ENCODE measurements at places on chromosomes 1 and 21.

GRCh38 chr1:35555212-35555584 lies 2.0 kb downstream of the KIAA0319L start:
- no peak for DNase-seq

GRCh38 chr1:12617511-12617900 lies 504 bp downstream of the DHRS3 start:
- no peak for DNase-seq

DNA sequence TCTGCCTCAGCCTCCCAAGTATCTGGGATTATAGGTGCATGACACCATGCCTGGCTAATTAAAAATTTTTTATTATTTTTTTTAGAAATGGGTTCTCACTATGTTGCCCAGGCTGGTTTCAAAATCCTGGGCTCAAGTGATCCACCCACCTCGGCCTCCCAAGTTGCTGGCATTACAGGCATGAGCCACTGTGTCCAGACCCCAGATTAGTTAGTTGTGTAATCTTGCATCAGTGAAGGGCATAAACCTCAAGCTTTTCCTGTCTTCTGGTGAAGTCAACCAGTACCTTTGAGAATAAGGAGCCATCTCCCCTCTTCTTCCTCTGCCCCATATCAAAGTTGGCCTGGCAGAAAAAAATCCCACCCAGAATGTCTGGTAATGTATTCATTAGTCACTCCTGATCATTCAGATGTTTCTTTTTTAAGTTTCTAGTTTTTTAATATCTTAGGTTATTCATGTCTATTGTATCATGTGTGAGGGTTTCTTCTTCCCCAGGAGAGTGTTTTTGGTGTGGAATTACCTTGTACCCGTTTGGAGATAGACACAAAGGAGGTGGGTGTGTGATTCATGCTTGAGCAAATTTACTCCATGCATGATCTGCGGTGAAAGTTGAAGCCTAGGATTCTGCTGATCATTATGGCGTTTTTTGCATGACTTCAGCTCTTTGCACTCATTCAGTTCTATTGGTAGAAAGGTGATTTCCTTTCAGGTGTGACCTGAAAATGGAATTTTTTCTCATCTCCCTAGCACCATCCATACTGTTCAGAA lies 144.0 kb downstream of the FMN2 start:
- no peak for DNase-seq

DNA sequence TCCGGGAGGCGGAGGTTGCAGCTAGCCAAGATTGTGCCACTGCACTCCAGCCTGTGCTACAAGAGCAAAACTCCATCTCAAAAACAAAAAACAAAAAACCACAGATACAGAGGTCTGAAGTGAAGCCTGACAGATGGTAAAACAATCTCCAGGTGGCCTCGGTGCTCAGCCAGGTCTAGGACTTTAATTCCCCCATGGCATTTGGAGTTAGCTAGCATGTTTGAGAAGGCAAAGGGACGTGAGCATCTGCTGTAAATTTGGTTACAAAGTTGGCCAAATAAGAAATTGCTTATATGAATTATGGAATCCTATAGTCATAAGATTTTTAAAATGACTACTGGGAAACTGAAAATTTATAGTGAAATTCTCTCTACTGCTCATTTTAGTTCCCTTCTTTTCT lies 98.3 kb upstream of the FMN2 start:
- DNase-seq: no peak

DNA sequence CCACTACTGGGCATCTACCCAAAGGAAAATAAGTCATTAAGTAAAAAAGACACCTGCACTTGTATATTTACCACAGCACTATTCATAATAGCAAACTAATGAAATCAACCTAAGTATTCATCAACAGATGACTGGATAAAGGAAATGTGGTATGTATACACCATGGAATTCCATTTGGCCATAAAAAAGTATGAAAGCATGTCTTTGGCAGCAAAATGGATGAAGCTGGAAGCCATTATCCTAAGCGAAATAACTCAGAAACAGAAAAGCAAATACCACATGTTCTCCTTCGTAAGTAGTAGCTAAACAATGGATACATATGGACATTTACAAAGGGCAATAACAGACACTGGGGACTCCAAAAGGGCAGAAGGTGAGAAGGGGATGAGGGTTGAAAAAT lies 485.7 kb upstream of the BRINP3 start:
- no peak for DNase-seq

DNA sequence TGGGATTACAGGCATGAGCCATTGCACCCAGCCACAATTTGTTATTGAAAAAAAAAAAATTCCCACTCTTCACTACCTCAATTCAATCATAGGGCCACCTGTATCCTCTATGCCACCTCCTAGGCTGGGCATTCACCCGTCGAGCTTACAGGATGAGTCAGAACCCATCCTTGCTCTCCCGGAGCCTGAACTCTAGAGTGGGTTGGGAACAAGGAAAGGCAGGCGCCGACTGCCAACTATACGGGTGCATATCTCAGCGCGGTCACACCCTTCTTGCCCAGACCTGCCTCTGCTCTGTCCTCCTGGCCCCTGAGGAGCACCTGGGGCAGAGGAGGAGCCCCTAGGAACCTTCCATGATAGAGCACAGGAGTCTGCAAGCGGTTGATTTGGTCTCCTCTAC lies 21.4 kb upstream of the LBR start:
- DNase-seq: no peak

DNA sequence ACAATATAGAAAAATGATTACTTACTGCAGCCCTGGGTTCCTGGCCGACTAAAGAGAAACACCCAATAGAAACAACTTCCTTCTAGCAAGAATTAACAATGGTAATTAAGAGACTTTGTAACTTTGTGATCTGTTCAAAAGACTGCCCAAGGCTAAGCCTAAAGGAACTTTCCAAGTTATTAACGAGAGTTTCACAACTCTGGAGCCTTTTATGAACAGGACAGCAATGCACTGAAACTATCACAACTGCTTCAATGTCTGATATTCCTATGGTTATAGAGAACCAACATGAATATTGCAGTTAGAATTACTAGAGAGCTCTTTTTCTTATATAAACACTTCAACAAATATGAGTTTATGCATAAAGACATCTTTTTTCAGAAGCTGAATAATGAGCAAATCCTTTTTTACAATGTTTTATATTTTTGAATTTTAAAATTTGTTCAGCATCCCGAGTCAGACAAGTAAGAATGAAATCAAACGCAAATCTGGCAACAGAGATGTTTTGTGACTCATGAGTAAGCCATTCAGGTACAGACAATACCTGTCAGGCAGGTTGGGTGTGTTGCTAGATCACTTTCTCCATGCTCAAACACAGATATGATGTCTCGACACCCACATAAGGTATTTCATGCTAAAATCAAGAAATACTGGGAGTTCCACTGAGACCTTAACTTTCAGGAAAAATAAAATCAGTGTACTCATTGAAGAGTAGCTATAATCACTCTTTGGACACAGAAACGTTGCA lies 22.2 kb upstream of the KCNJ15 start:
- no peak for DNase-seq

- DNase-seq: no peak
These were observed 2.8 kb downstream of the NRIP1 start for GRCh38 chr21:15061747-15062605.

DNA sequence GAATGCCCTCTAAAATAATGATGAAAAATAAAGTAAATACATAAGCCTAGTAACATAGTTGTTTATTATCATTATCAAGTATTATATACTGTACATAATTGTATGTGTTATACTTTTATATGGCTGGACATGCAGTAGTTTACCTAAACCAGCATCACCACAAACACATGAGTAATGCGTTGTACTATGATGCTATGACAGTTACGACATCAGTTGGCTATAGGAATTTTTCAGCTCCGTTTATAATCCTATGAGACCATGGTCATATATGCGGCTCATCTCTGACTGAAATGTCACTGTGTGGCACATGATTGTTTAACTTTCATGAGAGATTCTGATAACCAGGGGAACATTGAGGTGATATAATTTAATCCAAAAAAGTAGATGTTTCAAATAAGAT lies 352.1 kb downstream of the ST6GALNAC3 start:
- DNase-seq: no peak

DNA sequence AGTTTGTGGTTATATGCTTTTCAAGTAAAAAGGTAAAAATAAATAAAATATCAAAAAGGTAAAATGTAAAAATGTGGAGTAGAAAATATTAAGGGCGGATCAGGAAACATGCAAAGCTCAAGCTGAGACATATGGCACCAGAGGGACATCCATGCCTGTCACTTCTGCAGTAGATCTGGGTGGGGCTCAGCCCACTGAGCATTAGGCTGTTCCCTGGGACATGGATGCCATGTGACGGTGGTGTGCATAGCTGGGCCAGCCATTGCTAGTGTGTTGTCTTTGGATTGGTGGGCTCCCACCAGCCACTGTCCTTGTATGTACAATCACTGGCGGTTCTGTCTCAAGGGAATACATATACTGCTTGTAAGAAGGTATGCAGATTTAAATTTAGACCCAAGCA lies 3.0 kb downstream of the TTC13 start:
- DNase-seq: no peak

DNA sequence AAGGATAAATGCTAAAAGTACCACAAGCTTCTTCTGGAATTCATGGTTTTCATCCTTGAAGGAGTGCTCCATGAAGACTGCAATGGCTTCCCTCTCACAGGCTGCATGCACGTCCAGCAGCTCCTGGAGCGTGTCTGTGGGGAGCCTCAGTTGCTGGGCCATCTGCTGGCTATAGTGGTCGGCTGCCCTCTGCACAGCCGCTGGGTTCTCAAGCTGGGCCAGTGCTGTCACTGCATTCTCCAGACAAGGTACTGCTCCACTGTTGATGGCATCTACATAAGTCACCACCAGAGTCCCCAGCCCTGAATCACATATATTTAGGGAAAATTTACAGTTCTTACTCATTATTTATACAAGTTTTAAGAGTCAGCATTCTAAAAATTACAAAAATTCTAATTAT lies 8.7 kb downstream of the GBP4 start:
- no peak for DNase-seq

- DNase-seq: no peak
These were observed 16.4 kb downstream of the GMEB1 start for GRCh38 chr1:28684937-28685336.

GRCh38 chr1:51622455-51622913 lies 5.6 kb downstream of the OSBPL9 start:
- DNase-seq: no peak

GRCh38 chr1:114113411-114114184 lies 40.1 kb downstream of the SYT6 start:
- no peak for DNase-seq

DNA sequence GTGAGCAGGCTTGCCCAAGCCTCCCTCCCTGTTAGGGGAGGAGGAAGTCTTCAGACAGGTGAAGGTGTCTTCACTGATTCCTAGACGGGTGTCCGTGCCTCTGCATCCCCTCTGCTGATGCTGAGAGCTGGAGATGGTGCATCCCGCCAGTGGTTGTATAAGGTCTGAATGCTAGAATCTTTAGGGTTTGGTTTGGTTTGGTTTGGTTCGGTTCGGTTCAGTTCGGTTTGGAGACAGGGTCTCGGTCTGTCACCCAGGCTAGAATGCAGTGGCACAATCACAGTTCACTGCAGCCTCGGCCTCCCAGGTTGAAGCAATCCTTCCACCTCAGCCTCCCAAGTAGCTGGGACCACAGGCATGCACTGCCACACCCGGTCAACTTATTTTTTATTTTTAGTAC lies 153.6 kb downstream of the PGBD5 start:
- no peak for DNase-seq

DNA sequence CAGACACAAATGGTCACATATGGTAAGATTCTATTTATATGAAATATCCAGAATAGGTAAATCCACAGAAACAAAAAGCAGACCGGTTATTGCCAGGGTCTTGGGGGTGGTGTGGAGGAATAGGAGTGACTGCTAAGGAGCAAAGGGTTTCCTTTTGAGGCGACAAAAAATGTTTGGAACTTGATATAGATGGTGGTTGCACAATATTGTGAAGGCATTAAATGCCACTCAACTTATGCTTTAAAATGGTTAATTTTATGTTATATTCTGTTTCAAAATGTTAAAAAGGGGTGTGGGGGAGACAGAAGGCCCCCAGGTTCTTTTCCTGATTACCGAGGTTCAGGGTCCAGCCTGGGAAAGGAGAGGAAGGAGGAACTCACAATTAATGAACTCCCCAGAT lies 304.4 kb downstream of the RRAGC start:
- DNase-seq: no peak

DNA sequence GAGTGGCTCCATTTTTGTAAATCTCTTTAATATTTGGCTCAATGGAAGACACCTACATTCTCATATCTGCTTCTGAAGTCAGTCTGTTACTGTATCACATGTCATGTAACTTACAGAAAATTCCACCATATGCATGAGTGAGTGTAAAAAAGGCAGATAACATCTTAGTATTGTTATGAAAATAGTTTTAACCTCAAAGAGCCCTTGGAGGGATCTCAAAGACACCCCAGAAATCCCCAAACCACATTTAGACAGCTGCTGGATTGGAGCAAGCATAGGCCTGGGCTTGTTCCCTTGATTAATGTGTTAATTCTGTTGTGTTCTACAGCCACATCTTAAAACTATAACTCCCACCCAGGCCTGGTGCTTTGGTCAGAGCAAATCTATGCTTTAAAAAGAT lies 16.9 kb downstream of the MACO1 start:
- no peak for DNase-seq

DNA sequence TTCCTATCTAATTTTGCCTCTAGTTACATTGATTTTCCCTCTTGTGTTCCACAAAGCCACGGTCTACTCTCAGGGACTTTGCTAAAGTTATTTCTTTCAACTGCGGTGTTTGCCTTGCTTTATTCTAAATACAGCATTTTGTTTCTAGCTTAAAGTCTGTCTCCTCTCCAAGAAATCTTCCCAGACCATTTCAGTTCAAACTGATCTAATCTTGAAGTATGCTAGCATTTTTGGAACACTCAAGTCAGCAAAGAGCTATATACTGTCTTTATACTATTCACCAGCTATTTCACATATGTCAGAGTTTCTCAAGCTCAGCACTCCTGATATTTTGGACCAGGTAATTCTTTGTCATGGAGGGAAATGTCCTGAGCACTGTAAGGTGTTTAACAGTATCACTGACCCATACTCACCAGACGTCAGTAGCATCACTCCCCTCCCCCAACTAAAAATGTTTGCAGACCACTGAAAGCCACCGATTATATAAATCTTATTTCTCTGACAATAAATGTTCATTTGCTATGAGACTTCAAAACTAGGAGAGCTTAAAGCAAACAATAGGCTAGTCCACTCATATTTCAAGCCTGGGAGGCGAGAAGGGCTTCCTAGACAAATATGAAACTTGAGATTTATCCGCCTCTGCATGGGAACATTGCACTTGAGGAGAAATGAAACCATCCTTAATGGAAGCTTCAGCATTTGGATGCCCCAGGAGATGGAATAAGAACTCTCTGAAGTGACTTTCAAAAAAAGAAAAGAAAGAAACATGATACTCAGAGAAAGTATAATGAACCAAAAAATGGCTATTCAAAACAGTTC lies 81.1 kb downstream of the KIAA0319L start:
- no peak for DNase-seq

- DNase-seq: no peak
These were observed 147.3 kb upstream of the WNT4 start for GRCh38 chr1:22290157-22290556.
